KBM-7 (cell line): ENCODE measurements at places on chromosomes 2 and 18.

DNA sequence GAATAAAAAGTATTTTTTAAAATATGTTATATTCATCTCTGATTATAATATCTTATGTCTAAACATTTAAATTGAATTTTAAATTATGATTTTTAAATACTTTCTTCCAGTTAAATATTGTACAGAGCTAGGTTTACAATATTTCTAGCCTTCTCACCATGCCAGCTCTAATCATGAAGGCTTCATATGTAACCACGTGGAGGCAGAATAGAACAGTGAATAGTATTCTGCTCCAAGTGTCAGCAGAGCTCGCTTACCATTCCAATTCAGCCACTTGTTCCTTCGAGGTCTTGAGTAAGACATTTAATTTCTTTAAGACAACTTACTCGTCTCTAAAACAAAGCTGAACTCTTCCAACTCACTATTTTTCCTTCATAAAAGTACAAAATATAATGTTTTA, 871.8 kb downstream of the SUCLG1 start:
- DNase-seq, result no peak

- DNase-seq, result no peak
Measured at GRCh38 chr2:129248198-129248597, 731.3 kb upstream of the RAB6C start.

DNA sequence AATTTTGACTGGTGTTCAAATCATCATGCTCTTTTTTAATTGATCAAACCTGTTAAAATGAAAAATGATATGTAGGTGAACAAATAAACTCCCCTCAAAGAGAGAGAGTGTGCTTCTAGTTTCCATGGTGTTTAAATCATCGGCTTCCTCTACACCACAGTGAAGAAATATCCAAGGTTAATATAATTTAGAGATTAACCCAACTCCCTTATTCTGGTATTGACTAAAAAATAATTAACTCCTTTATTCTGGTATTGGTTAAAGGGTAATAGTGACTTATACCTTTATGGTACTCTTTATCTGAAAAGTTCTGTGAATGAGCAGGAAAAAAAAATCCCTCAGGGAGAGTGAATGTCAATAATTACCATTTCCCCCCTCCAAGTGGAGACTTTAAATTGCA, 93.1 kb downstream of the SPATS2L start:
- DNase-seq, result no peak

DNA sequence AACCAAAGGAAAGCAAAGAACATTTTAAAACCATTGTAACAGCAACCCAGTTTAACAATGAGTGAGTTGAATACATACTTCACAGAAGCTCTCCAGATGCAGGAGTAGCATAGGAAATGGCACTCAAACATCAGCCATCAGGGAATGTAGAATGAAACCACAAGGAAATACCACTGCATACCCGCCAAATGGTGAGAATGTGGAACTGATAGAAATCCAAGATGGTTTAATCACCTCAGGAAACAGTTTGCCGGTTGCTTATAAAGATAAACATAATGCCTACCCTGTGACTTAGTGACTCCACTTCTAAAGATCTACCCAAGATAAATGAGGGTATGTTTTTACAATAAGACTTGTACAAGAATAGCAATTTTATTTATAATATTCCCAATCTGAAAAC, 132.0 kb downstream of the GALNT1 start:
- no peak for DNase-seq
